ENCODE measurements at places on chromosomes 1 and 21.

- DNase-seq = no peak
Measured at GRCh38 chr1:12548973-12549459, 69.0 kb downstream of the DHRS3 start.

DNA sequence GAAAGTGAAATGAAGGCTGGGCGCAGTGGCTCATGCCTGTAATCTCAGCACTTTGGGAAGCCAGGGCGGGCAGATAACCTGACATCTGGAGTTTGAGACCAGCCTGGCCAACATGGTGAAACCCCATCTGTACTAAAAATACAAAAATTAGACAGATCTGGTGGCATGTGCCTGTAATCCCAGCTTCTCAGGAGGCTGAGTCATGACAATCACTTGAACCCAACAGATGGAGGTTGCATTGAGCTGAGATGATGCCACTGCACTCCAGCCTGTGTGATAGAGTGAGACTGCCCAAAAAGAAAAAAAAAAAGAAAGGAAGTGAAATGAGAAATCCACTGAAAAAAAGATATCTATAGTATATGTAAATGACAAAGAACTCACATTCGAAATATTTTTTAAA is 439.9 kb downstream of the DISC1 start:
- DNase-seq = no peak

DNA sequence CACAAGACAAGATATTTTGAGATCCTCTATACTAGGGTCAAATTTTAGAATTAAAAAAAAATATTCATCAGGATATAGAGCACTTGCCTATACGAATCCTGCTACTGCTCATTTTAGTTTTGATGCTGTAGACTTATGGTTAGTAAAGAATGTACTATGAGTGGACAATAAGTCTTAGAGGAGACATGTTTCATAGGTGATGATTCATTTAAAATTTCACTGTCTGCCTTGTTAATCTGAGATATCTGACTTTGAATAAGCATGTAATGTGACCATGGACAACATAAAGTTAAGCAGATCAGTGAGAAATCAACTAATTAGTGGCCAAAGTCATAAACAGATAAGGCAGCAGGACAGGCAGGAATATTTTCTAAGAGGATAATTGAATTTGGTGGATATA is 106.8 kb upstream of the HP1BP3 start:
- DNase-seq = no peak

DNA sequence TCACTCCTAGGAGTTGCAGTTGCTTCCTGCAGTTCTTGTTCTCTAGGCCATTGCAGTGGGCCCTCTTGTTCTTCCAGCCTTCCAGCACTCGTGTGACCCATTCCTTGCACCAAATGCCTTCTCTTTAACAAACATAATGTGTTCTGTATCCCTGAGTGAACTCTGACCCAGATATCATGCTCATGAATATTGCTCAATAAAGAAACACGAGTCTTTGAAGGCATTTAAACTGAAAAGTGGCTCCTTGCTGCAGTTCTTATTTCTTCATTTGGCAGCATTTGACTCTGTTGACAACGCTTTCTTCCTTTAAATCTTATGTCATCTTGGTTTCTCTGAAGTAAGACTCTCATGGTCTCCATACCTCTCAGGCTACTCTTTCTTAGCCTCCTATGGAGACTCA is 100.7 kb upstream of the PDE4B start:
- no peak for DNase-seq

GRCh38 chr1:248853663-248854375 is 5.1 kb downstream of the ZNF692 start:
- DNase-seq = no peak

GRCh38 chr1:205515781-205516253 is 11.3 kb downstream of the CDK18 start:
- DNase-seq = no peak

- DNase-seq = no peak
Measured at GRCh38 chr1:244010191-244010590, 40.9 kb upstream of the ZBTB18 start.

GRCh38 chr1:153040950-153041631 is at the start of gene SPRR2D:
SPRR2D (minus strand) TSS chr1:153041120; CDS start chr1:153040346, 774 bp downstream.
- DNase-seq = no peak

DNA sequence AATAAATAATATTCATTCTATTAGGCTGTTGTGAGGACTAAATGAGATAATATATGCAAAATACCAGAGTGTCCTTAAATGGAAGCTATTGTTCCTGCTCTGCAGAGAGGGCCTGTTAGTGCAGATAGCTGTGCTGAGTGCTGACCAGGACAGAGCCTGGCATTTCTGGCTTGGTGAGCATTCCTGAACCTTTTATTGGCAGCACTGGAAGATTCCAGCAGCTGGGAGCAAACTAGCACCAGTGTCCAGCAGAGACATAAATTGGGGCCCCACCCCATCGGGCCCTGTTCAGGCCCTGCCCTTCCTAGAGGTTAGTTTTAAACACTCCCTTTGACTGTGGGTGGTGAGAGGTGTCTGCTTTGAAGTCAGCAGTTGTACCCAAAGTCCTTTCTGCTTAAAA is 85.9 kb upstream of the GADD45A start:
- DNase-seq = no peak

- DNase-seq = peak; percentile 5
Measured at GRCh38 chr21:46154155-46154954, 1.0 kb downstream of the FTCD start.

DNA sequence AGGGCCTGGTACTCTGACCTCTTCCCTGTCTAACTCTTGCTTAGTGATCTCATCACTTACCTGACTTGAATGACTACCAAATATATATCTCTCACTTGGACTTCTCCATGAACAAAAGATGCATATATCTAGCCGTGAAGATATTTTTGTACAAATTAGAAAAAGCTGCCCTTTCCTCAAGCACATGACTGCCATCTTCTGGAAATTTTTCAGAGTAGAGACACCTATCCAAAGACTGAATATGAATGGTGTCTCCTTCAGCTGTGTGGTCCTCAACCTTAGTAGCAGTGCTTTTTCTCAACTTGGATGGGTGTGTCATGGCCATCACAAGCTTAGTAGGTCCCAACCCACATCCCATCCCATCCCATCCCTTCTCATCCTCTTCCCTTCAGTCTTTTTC is 142.3 kb downstream of the DNM3 start:
- DNase-seq = no peak

DNA sequence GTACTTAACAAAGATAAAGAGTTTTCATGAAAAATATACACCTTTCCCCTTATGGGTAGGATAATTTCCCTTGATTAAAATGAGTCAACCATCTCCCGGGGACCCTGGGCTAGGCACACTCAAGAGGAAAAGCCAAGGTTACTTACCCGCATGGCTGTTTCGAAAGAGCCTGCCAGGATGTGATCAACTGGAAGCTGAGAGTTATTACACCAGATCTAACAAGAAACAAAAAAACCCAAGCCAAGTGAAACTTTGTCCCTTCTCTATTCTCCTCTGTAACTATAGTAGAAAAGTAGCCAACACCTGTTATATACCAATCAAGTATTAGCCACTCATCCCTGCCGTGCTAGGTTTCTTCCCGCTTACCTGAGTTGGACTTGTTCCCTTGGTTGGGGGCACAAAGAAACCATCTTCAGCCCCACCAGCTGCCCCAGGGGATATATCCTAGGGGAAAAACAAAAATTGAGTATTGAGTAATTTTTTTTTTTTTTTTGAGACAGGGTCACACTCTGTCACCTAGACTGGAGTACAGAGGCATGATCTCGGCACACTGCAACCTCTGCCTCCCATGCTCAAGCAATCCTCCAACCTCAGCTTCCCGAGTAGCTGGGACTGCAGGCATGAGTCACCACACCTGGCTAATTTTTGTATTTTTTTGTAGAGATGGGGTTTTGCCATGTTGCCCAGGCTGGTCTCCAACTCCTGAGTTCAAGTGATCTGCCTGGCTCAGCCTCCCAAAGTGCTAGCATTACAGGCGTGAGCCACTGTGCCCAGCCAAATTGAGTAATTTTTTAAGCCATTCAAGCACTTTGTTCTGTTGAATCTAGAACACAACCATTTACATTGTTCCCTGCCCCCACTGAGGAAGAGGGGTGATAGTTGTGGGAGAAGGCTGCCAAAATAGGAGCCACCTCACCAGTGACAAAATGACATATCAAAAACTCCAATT is 8.4 kb upstream of the PEX19 start:
- DNase-seq = no peak

DNA sequence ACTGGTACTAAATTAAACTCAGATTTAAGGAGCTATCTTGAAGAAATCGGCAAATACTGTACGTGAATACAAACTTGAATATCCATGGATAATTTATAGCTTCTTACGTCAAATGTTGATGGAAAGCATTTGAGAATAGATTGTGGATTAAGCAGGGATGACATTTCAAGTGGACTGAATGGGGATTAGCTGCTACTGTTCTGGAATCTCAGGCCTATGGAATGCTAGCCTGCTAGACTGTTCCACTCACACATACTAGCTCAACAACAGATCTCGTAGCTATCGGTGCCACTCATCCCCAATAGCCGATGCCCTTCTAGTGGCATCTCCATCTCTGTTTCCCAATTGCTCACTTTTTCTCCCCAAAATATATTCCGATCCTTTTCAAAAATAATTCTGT is 62.0 kb upstream of the USP25 start:
- DNase-seq = no peak

DNA sequence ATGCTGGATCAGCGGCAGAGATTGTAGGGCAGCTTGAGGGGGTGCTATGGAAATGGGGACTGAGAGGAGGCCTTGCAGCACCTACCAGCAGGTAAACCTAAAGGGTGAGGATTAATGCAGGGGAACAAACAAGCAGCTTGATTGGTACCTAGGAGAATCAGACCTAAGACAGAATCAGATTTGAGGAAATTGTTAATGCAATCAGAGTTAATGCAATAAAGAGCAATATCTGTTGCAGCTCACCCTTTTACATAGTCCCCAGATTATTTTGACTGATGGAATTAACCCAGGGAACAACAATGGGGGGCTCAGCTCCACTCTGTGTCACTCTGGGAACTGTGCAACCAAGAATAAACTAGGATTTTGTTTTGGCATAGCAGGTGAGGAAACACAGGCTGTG is 64.5 kb downstream of the ZC3H11B start:
- DNase-seq = no peak

- peak; percentile 61 for DNase-seq
Measured at GRCh38 chr21:31873696-31874599, 1.1 kb downstream of the HUNK start.

DNA sequence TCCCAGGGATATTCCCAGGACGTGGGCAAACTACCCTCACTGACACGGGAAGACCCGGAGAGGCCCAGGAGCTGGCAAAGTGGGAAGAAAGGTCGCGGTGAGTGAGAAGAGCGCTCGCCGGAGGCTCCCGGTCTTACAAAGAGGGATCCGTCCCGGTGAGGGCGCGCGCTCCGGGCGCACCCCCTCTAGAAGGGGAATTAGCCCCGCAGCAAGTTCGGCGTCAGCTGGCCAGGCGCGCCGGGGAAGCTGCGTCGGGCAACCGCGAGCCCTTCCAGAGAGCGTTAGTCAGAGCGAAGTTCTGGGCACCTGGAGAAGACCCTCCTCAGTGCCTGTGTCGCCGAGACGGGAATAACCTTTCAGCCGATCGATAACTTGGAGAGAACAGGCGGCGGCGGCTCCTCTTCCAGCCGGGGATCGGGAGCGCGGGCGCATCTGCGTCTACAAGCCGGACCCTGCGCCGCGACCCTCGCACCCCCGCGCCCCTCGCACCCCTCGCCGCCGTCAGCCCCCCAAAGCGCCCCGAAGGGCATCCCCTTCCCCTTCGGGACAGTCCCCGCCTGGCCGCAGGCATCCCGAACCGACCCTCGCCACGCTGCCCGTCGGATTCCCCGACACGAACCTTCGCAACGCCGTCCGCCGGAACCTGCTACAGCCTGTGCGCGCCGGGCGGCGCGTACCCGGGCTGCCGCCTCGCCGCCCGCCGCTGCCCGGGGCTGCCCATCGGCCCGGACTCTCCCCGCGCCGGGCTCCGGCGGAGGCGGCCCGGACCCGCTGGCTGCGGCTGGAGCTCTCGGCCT is 485 bp downstream of the SIPA1L2 start:
- DNase-seq = no peak

GRCh38 chr1:17212487-17213121 is 7.7 kb downstream of the PADI1 start:
- no peak for DNase-seq

DNA sequence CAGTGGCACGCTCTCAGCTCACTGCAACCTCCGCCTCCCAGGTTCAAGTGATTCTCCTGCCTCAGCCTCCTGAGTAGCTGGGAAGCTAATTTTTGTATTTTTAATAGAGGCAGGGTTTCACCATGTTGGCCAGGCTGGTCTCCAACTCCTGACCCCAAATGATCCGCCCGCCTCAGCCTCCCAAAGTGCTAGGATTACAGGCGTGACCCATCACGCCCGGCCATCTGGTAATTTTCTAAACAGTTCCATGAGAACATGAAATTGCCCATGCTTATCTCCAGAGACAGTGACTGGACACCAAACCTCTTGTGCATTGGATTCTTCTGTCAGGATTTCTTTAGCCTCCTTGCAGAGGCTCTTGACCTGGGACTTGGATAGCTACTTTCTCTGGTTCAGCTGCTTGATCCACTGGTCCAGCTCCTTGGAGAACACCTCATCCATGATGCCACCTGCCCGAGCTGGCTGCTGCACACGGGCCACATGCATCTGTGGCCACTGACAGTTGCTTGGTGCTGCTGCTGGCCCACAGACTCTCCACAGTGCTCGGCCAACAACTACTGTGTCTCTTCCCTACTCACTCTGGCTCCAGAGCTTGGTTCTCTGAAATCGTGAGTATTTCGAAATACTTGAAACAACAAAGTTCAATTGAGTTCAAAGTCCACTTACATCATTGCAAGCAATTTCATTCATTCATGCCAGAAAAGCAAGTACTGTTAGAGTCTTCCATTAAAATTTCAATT is 40.0 kb upstream of the CTPS1 start:
- DNase-seq = no peak

- DNase-seq = no peak
Measured at GRCh38 chr1:32666901-32667566, 16.0 kb downstream of the RBBP4 start.

GRCh38 chr1:55822891-55823290 is 607.7 kb upstream of the USP24 start:
- DNase-seq = no peak

DNA sequence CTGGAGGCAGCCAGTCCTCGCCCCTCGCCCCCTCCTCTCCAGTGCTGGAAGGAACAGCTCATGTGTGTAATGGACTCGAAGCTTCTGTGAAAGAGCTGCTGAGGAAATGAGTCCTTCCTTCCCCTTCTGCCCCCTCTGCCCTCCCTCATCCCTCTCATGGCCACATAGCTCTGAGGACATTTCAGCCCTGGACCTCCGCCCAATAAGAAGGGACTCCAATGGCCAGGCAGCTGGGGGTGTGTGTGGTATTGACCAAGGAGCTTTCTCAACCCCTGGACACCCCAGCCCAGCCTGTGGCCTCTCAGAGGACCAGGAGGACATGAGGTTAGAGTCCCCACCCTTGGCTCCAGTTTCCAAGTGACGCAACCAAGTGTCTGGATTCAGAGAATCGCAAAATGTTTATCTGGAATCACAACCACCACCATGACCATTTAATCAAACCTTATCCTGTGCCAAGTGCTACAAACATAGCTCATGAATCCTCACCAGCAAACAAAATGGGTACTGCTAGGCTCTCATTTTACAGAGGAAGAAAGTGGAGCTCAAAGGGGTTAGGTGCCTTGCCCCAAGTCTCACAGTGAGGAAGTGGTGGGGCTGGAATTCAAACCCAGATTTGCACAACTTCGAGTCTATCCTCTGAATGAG is 47.8 kb upstream of the ECE1 start:
- DNase-seq = no peak

All from 8988T (cell line).